GM12891 (cell line): ENCODE measurements at places on chromosomes 1 and 21.
A peak's percentile ranks its signal among the peaks of the same experiment; 100 is the strongest.

GRCh38 chr21:28944296-28944695, 48.4 kb downstream of the LTN1 start:
- DNase-seq = no peak

GRCh38 chr1:25586181-25586588, 30.4 kb upstream of the MAN1C1 start:
- DNase-seq = no peak

DNA sequence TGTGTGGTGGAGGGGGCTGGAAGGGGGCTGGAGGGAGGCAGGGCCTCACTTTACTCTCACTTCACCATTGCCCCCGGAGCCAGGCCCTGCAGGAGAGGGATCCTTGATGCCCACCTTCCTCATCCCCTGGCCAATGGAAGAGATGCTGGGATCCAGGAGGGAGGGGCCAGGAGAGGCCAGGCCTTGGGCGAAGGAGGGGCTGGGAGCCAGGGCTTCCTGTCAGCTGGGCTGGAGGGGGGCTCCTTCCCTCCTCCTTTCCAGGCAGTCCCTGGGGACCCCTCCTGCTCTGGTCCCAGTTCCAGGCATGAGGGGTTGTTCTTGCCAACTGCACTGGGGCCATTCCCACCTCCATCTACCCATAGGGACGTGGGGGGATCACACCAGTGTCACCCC, 5.7 kb downstream of the AHDC1 start:
- DNase-seq = no peak

DNA sequence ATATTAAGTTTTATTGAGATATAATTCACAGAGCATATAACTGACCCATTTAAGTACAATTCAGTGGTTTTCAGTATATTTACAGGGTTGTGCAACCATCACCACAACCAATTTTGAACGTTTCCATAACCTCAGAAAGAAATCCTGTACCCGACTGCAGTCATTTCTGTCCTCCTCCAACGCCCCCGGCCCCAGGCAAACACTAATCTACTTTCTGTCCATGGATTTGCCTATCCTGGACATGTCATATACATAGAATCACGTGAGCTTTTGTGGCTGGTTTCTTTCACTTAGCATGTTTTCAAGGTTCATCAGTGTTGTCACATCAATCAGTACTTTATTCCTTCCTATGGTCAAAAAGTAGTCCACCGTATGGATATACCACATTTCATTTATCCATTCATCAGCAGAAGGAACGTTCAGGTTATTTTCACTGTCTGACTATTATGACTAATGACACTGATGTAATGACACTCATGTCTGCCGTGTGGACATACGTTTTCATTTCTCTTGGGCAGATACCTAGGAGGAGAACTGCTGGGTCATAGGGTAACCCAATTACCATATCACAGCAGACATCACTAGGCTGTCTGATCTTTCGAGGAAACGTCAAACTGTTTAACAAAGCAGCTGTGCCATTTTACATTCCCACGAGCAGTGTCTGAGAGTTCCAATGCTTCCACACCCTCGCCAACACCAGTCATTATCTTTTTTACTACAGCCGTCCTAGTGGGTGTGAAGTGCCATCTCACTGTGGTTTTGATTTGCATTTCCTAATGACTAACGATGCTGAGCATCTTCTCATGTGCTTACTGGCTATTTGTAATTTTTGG, 30.8 kb downstream of the MRPL37 start:
- no peak for DNase-seq

GRCh38 chr21:35319684-35320283, 270.7 kb upstream of the RUNX1 start:
- no peak for DNase-seq

DNA sequence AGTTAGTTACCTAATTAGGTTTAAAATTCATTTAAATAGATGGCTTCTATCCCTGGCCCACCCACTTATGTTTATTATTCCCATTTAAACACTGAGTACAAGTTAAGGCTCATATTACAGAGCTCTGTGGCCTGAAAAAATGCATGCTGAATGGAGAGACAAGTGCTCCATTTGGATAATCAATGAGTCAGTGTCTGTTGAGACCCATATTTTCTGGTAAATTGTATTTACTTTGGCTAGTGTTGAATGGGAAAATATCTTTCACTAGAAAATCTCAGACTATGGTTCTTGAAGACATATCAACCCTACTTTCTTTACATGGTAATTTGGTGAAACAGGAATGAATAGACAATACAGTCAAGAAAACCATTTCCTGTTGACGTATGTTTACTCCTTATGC, 356.0 kb downstream of the S1PR1 start:
- DNase-seq = no peak

GRCh38 chr21:14566894-14567293, 20.8 kb upstream of the SAMSN1 start:
- DNase-seq = no peak

DNA sequence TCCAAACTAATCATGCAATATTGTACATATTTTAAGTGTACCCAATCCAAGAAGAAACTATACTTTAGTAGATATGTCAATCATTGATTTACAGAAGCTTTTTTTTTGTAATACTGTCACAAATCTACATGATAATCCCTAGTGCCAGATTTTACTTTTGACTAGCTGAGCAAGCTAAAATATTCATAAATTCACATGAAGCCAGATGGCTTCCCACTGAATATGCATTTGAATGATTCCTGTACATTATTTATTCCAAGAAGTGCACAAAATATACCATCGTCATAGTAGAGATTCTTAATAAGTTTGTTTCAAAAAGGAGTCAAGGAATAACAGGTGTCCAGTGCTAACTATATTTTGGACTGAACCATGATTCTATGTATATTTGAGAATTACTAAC, 17.2 kb downstream of the FPGT start:
- no peak for DNase-seq

DNA sequence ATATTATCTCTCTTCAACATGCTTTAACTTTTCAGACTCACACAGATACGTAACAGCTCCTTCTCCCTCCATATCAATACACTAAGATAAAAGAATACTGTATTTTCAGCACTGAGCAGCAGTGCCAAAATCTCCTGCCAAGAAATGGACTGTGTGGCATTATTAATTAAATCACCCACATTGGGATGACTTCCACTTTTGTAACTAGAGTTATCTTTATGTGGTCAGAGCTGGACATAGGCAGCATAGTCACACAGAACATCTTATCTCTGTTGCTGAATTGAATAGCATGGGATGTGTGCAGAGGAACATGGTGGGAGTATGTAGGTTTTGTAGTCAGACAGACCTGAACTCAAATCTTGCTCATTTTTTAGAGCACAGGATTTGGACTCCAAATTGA, 41.4 kb upstream of the CACYBP start:
- DNase-seq = no peak

DNA sequence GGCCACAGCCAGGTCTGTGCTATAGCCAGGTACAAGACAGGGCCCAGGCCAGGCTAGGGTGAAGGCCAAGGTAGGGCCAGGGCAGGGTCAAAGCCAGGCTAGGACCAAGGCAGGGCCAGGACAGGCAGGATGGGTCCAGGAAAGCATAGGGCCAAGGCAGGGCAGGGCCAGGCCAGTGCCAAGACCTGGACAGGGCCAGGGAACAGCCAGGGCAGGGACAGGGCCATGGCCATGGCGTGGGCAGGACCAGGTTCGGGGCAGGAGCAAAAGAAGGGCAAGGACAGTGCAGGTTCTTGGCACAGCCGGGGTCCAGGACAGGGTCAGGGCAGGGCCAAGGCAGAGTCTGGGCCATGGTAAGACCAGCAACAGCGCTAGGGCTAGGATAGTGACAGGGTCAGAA, 153.4 kb downstream of the LIPI start:
- DNase-seq = no peak

DNA sequence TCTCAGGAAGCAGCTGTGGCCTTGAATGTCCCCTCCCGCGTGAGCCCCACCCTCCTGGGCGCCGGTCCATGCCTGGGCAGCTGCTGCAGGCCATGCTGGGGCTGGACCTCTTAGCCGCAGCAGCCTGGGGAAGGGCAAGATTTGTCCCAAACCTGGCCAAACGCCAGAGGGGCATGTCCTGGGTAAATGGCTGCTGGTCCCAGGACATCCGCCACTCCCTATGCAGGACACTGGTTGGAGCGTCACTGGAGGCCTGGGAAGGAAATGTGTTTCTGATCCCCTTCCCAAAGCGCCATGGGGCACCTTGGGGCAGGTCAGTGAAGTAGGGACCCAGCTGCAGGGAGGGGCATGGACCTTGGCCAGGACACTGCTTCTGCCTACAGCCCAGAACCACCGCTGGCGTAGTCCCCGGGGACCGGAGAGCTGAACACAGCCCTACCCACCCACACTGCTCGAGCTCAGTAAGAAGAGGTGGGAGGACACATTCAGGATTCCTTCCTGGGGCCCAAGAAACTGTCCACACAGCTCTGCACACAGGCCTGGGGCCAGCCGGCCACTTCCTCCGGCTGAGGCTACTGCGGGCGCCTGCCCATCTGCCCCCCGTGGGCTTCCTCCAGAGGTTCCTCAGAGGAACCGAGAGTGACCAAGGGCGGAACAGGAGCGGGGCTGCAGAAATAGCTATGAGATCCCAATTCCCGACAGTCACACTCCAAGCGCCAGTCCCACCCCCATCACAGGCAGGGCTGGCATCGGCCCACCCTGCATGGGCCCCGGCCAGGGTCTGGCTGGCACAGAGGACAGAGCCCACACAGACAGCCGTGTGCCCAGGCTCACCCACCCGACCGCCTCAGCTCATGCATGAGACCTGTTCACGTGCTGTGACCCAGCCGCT, 10.8 kb upstream of the PLEKHG5 start:
- DNase-seq = no peak

GRCh38 chr1:82116105-82116504, 315.4 kb downstream of the ADGRL2 start:
- no peak for DNase-seq

DNA sequence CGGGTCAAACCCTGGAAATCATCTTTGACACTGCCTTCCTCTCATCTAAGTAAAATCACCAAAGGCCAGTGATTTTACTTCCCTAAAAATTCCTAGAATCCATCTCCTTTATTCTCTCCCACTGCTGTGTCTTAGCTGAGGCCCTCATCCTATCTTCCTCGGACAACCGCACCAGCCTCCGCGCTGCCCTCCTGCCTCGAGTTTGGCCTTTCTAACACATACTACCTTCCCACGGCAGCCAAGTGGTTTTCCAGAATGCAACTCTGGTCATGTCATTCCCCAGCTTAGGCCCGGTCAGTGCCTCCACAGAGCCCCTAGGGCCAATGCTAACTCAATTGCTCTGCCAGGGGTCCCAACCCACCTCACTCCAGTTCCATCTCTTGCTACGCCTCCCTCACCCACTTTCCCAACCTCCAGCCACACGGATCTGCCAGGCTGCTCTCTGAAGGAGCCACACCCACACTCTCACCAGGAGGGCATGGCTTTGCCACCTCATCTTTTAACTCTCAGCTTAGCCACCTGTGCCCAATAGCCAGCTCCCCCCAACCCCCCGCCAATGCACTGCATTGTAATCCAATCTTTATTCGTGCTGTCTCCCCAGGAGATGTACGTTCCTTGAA, 6.8 kb downstream of the TMEM9 start:
- DNase-seq = no peak

DNA sequence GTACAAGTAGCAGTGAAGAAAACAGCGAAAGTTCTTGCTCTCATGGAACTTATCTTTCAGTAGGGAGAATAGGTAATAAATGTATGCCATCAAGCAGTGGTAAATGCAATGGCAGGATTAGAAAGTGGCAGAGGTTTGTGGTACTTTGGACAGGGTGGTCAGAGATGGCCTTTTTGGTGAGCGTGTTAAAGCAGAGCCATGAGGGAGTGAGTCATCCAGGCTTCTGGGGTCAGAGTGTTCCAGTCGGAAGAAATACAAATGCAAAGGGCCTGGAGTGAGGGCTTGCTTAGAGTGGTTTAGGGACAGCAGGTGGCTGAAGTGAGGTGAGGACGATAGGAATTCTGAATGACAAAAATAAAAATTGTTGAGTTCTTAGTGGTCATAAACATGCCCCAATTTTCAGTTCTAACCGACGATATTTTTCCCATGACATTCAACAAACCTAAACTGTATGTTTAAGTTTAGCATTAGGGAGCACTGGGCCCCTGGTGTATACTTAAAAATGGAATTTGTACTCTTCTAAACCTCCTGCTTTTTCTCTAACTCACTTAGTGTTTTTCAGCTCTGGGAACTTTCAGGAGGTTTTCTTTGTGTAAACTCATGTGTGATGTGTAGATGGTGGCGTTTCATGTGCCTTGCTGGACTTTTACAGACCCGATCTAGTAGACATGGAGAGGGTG, 78.2 kb downstream of the MACF1 start:
- no peak for DNase-seq

- no peak for DNase-seq
Measured at GRCh38 chr1:194709439-194709838, 1523.0 kb upstream of the B3GALT2 start.

DNA sequence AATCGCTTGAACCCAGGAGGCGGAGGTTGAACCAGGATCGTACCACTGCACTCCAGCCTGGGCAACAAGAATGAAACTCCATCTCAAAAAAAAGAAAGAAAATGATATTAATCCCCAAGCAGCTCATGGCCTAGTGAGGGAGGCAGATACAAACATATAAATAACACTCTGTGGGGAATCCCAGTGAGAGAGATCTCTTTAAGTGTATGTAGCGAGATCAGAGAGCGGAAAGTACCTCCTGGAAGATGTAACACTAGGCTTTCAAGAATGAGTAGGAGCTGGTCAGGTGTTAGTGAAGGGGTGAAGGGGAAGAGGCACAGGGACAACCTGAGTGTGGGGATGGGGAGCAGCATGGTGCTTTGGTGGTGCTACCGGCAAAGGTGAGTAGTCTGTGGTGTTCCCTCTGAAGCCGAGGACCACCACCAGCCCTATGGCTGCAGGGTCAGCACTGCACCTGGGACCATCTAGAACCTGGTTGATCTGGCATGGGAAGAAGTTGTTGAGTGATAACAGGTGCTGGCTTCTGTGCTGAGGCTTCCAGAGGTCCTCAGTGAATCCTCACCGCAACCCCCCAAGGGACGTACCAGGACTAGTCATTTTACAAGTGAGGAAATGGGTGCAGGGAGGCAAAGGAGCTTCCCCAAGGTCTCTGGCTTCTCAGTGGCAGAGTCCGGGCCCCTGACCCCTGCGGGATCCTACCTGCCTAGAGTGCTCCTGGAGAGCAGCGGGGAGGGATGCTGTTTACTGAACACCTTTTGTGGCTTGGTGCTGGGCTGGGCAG, 367.6 kb upstream of the VAMP3 start:
- peak; percentile 23 for DNase-seq

GRCh38 chr1:108503062-108503733, 53.1 kb downstream of the NBPF6 start:
- DNase-seq = no peak

DNA sequence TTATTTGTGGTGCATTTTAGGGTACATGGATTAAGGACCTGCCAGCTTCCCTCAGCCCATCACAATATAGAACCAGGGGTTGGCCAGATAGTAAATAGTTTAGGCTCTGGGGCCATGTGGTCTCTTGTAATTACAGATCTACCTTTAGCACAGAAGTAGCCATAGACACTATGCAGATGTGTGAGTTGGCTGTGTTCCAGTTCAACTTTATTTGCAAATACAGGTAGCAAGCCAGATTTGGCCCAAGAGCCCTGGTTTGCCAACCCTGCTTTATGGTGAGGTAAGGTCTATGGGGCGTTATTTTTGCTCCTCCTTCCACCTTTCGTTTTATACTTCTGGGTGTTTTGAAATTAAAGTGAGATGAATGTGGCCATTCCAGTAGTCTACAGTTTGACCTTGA, 48.7 kb downstream of the MRPS6 start:
- DNase-seq = no peak

- DNase-seq = no peak
Measured at GRCh38 chr21:45381036-45381787, 23.8 kb upstream of the COL18A1 start.
